ENCODE measurements at places on chromosomes 13 and 19.

GRCh38 chr13:49669735-49670309, 21.5 kb downstream of the EBPL start:
- DNase-seq: no peak

GRCh38 chr19:662207-662961, 630 bp downstream of the RNF126 start:
- no peak for DNase-seq

- no peak for DNase-seq
Observed at GRCh38 chr13:111472083-111472482, 151.6 kb downstream of the TEX29 start.

DNA sequence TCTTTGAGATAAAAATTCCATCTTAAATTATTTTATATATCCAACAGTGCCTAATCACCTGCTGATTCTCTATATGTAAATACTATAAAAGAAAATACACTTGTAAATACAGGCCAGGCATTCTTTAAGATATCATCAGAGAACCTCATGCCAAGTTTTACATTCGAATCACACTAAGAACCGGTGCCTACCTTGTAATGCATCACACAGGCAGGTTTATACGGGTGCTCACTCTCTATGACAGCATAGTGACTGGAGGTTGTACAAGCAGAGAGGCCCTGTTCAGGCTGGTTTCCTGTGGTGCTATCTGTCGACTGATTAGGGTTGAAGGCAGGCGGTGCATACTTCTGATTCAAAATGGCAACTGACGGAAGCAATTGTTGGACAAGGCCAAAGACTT, 141.3 kb upstream of the FBXL3 start:
- no peak for DNase-seq

- no peak for DNase-seq
Observed at GRCh38 chr19:18440415-18440877, 2.5 kb upstream of the ISYNA1 start.

DNA sequence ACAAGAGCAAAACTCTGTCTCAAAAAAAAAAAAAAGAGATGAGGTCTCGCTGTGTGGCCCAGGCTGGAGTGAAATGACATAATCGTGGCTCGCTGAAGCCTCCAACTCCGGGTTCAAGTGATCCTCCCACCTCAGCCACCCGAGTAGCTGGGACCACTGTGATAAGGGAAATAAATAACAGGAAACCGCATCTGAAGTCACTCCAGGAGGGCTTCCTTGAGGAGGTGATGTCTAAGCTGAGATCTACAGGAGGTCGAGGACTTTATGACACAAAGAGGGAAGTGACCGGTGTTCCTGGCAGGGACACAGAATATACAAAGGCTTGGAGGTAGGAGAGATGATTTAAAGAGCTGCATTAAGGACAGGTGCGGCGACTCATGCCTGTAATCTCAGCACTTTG, 8.9 kb upstream of the NR2F6 start:
- no peak for DNase-seq

DNA sequence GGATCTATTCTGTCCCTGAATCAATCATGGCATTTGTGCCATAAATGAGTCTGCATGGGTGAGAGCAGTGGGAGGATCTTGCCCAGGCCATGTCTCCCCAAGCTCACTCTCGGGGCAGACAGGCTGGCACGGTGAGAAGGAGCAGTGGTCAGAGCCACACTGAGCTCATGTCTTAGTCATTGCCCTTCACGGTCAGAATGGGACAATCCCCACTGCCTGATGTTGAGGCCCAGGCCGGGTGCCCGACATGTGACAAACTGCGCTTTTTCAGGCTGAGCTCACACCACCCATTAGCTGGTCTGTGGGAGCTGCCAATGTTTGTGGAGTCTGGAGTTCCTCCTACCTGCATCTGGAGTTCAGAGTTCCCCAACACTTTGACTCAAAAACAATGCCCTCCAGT, 481.9 kb downstream of the COG6 start:
- no peak for DNase-seq

DNA sequence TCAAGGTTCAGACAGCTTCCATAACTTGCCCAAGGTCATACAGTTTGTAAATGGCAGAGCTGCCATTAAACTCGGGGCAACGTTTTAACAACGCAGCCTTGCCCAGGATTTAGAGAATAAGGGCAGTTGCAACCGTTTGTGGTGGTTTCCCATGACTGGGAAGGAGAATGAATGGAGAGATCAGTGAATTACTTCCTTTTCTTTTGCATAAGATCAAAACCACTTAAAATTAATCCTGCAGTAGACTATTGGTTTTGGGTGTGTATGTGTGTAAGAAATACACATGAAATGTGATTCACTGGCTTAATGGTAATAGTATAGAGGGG, 179.1 kb upstream of the MIR17HG start:
- no peak for DNase-seq

- no peak for DNase-seq
Observed at GRCh38 chr19:19256072-19256969, 16.8 kb downstream of the TM6SF2 start.

DNA sequence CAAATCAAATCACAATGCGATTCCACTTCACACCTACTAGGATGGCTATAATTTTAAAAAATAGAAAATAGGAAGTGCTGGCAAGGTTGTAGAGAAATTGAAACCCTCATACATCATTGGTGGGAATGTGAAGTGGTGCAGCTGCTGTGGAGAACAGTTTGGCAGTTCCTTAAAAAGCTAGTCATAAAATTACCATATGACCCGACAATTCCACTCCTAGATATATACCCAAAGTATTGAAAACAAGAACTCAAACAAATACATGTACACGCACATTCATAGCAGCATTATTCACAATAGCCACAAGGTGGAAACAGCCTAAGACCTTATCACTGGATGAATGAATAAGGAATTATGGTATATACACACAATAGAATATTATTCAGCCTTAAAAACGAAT, 12.0 kb downstream of the HMGB1 start:
- DNase-seq: no peak

GRCh38 chr13:50527188-50527587, 316.3 kb downstream of the DLEU7 start:
- DNase-seq: no peak

GRCh38 chr13:24274452-24275021, 34.8 kb upstream of the C1QTNF9 start:
- DNase-seq: peak; percentile 35

- DNase-seq: peak; percentile 72
Observed at GRCh38 chr19:46975925-46976782, 43.5 kb upstream of the NPAS1 start.

DNA sequence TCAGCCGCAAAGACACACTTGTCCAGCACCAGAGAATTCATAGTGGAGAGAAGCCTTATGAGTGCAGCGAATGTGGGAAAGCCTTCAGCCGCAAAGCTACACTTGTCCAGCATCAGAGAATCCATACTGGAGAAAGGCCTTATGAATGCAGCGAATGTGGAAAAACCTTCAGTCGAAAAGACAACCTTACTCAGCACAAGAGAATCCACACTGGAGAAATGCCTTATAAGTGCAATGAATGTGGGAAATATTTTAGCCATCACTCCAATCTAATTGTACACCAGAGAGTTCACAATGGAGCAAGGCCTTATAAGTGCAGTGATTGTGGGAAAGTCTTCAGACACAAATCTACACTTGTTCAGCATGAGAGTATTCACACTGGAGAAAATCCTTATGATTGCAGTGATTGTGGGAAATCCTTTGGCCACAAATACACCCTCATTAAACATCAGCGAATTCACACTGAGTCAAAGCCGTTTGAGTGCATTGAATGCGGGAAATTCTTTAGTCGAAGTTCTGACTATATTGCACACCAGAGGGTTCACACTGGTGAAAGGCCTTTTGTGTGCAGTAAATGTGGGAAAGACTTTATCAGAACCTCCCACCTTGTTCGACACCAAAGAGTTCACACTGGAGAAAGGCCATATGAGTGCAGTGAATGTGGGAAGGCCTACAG, 6.8 kb downstream of the ZNF134 start:
- DNase-seq: no peak

GRCh38 chr13:23754997-23755396, 134.2 kb downstream of the MIPEP start:
- DNase-seq: no peak

GRCh38 chr19:46529622-46530451, 34.2 kb upstream of the PNMA8B start:
- DNase-seq: no peak

DNA sequence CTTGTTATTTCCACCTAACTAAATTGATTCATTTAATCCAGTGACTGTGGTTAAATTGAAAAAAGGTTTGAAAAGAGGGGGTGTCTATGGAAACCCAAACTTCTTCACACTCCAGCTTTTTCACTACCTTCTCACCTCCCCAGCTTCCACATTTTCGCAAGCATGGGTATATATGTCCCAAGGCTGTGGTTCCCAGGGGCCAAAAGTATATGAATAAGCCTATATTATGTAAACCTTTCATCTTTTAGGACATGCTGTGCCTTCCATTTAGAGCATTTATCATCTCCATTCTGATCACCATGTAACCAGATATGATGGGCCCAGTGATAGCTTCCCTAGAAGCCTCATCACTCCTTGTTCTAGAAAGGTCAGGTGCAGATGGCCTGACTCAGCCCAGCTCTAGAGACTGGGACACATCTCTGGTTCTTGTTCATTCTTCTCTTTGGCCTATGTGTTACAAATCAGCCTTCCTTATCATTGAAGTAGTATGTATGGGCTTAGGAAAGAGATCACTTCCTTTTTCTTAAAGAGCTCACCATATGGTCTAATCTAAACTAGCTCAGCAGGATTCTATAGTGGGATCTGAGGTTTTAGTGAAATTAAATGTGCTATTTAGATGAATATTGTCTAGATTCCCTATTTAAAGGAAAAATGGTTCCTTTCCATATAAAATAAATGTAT, 19.5 kb upstream of the ARL11 start:
- no peak for DNase-seq

- DNase-seq: no peak
Observed at GRCh38 chr19:1144741-1145140, 29.3 kb downstream of the SBNO2 start.

DNA sequence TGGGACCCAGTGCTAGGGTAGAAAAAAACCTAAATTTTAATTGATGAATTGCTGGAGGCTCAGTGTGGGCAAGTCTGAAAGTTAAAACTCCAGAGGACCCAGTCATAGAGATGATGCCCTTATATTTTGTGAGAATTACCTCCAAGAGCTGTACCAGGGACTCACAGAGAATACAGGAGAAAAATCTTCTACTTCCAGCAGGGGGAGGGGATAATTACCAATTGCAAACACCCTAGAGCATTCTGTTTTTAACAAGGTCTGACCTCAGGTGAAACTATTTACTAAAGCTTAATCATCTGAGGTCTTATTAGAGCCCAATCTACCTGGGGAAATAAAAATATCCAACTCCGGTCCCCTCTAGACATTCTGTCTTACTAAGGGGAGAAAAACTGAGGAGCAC, 994.7 kb upstream of the MIR17HG start:
- DNase-seq: no peak

GRCh38 chr13:60328073-60328472, 68.9 kb upstream of the TDRD3 start:
- no peak for DNase-seq

DNA sequence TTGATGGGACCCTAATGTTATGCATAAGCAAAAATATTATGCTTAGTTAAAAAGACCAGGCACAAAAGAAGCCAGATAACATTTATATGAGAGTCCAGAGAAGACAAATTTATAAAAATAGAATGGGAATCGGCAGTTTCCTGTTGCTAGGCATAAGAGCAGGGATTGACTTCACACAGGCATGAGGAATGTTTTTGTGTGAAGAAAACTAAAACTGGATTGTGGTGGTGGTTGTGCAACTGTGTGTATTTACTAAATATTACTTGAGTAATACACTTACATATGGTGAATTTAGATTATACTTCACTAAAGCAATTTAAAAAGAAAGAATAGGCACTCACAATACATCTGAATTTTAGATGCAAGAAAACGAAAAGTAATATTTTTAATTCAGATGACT, 108.3 kb downstream of the SLITRK1 start:
- no peak for DNase-seq

DNA sequence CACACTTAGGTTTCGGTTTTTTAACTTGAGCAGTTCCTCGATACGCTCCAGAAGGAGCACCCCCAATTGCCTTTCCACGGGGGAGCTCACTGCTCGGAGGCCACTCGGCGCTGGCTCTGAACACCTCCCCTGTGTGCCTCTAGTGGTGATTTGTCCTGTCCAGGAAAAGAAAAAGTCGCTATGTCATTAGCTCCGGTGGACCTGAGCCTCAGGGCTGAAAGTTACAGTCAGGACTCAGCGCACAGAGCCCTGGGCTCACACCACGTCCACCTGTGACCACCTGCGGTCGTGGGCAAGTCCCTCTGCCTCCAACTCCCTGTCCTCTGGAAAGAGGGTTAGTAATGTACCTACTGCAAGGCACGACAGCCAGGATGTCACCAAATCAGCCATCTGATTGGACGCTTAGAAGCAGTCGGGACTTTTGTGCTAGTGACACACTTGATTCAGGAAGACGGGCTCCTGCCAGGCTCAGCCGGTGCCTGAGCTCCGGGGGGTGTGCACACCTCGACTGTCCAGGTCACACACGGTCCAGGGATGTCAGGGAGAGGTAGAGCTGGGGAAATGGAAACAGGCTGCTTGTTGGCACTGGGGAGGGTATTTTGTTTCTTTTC, 3.9 kb upstream of the TMPRSS9 start:
- no peak for DNase-seq

GRCh38 chr13:20495087-20496023, 30.3 kb downstream of the CRYL1 start:
- DNase-seq: no peak

DNA sequence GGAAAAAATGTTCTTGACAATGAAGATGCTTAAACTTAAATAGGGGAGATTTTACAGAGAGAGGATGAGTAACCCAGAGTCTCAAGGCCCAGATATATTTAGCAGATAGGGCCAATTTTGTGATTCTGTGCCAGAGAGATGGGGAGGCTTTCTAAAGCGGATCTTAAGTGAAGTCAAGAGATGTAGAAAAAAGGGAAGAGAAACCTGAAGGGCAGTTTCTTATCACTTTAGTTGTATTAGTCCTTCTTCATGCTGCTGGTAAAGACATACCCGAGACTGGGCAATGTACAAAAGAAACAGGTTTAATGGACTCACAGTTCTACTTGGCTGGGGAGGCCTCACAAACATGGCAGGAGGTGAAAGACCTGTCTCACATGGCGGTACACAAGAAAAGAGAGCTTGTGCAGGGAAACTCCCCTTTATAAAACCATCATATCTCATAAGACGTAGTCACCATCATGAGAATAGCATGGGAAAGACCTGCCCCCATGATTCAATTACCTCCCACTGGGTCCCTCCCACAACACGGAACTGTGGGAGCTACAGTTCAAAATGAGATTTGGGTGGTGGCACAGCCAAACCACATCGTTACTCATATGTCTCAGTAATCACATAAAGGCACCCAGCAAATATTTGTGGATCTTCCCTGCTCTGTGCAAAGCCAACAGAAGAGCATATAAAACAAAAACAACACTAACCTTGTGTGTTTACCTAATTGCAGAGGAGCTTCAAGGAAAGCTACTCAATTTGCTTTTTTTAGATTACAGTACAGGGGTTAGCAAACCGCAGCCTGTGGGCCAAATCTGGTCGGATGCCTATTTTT, 102.6 kb upstream of the MYCBP2 start:
- no peak for DNase-seq

DNA sequence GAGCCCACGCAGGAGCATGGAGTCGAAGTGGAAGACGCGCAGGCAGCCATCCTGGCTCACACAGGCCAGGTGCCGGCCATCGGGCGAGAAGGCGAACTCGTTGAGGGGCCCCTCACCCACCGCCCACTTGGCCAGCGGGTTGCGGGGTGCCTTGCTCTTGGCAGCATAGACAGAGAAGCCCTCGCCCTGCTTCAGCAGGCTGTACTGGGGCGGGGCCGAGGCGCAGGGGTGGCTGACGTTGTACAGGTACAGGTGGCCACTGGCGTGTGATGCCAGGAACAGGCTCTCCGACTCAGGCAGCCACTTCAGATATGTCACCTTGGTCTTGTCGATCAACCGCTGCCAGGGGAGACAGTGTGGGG, 4.2 kb upstream of the DMPK start:
- DNase-seq: no peak
